ENCODE measurements at places on chromosomes 12 and 14. TPM values are rescaled to one million over a fixed set of nuclear protein-coding genes. Genes with fewer than 3 reads are reported as not detected.

B4GALNT1 gene
- 2.7 TPM for polyA plus RNA-seq

CLEC4C gene
- not detected for polyA plus RNA-seq

CLEC2A gene
- not detected for polyA plus RNA-seq

MMP17 gene
- 6.9 TPM for polyA plus RNA-seq

TAS2R46 gene
- not detected for polyA plus RNA-seq

EXOC3L4 gene
- 3.2 TPM for polyA plus RNA-seq

CLEC9A gene
- polyA plus RNA-seq, result 0.62 TPM

PRICKLE1 gene
- 8.9 TPM for polyA plus RNA-seq

DBX2 gene
- polyA plus RNA-seq, result 0.03 TPM

TBC1D30 gene
- 3.5 TPM for polyA plus RNA-seq

DHH gene
- polyA plus RNA-seq, result 2.7 TPM

STXBP6 gene
- polyA plus RNA-seq, result 25.1 TPM

TAPBPL gene
- 21.8 TPM for polyA plus RNA-seq

PLXNC1 gene
- 1.8 TPM for polyA plus RNA-seq

HOXC9 gene
- 0.73 TPM for polyA plus RNA-seq

GPRC5D gene
- polyA plus RNA-seq, result 0.13 TPM

LALBA gene
- polyA plus RNA-seq, result not detected

GLIPR1L1 gene
- polyA plus RNA-seq, result not detected

MEG3 gene
- polyA plus RNA-seq, result 53.0 TPM

NT5DC3 gene
- 21.4 TPM for polyA plus RNA-seq

ATP2A2 gene
- 173 TPM for polyA plus RNA-seq

ACOT4 gene
- polyA plus RNA-seq, result 1.0 TPM

TAC3 gene
- polyA plus RNA-seq, result 2.6 TPM

CDKL1 gene
- 13.4 TPM for polyA plus RNA-seq

LRCOL1 gene
- 0.15 TPM for polyA plus RNA-seq

MFAP5 gene
- 110 TPM for polyA plus RNA-seq

MYL6 gene
- 7,162 TPM for polyA plus RNA-seq

CNTN1 gene
- 67.0 TPM for polyA plus RNA-seq

LAG3 gene
- 1.6 TPM for polyA plus RNA-seq

SLC5A8 gene
- polyA plus RNA-seq, result not detected

FAIM2 gene
- 9.1 TPM for polyA plus RNA-seq

LMNTD1 gene
- 0.11 TPM for polyA plus RNA-seq

HAL gene
- polyA plus RNA-seq, result 0.14 TPM

All from urinary bladder (tissue), 4 donors.